GM04503 (cell line): ENCODE measurements at places on chromosomes 11 and 22.

DNA sequence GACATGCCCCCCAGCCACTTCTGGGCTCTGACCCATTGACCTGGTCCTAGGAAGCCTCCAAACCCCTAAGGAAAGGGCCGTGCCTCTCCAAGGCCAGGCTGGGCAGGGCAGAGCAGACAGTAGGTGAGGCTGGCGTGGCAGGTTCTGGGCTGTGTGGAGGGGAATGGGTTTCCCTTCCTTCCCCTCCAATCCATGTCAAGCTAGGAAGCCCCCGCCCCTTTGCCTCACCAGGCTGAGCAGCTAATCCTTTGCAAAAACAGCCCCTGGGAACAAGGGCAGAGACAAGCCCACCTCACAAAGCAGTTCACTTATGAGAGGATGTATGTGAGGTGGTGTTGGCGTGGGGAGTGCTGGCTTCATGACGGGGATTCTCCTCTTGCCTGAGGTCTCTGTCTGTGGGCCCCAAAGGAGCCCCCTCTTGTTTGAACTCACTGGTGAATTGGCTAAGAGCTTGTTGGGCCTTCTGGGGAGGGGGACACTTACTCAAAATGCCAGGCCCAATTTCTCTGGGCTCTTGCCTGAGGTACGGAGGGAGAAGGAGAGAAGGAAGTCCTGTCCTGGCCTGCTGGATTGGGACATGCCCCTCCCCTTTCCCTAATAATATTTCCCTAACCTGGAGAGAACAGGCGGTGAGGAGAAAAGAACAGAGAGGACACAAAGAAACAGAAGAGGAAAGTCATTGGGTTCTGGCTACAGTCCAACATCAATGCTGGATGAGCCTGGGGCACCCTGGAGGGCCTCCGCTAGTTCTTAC lies 1.6 kb upstream of the TRIM29 start:
- no peak for DNase-seq

DNA sequence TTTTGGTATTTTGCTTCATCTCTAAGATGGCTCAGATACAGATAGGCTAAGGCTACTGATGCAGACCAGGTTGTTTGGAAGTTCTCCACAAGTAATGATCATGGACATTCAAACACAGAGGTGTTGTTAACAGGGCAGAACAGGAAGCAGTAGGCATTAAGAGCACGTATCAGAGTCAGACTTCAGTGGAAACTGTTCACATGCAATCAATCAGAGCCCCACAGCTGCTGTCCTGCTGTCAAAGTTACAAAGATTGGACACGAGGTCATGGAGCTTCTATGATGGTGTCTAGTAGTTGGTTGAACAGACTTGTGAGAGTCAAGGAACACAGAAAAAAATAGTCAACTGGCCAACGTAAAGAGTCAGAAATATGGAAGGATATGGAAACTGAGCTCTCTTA lies 19.8 kb downstream of the OR10D3 start:
- no peak for DNase-seq

- DNase-seq = no peak
These were observed 335 bp downstream of the TMEM138 start for GRCh38 chr11:61362542-61362875.

DNA sequence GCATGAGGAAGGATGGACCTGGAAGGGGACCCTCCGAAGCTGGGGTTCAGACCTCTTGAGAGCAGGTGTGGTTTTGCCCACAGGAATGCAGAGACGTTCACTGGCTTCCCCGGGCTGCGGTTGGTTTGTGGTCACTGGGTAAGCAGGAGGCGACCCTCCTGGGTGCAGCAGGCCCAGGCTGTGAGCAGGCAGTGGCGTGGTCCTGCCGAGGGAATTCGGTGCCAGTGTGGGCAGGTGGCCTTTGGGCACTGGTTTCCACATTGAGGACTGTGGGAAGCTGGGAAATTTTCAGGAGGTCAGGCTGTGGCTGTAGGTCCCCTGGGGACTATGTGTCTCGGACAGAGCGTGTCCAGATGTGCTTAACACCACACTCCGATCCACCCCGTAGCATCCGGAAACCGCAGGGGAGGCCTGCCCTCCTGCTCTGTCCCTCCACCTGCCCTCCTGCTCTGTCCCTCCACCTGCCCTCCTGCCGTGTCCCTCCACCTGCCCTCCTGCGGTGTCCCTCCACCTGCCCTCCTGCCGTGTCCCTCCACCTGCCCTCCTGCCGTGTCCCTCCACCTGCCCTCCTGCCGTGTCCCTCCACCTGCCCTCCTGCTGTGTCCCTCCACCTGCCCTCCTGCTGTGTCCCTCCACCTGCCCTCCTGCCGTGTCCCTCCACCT lies 27.5 kb downstream of the TPCN2 start:
- DNase-seq = no peak

DNA sequence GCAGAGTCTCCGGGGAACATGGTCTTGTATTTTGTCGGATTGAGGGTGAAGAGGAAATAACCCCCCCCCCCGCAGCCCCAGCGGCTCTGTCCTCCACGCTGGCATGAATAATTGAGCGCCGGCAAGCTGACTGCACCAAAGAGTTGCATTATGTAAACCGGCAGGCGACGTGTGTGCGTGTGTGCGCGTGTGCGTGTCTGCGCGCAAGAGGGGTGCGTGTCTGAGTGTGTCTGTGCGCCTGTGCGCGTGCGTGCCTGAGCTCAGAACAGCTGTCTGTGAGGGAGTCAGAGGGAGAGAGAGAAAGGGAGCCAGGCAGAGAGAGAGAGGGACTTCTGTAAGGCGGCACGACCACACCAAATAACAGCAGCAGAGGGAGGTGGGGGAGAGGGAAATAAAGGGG lies 94.4 kb downstream of the SCN3B start:
- DNase-seq = peak; percentile 46

DNA sequence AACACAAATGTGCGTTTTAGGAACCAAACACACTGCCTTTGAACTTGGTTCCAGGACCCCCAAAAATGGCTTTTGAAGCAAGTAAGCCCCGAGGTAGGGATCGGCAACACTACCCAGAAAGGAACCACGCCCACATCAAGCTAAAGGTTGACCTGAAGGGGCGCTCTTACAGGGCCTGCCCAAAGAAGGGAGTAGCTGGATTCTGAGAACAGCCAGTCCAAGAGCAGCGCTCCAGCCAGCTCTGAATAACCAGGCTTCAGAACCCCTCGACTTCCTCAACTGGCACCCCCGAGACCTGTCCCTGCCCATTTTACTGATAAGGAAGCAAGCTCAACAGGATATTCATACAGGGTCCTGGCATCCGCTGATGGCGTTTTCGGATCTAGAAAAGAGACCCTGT lies 18.9 kb upstream of the MOB2 start:
- DNase-seq = no peak

DNA sequence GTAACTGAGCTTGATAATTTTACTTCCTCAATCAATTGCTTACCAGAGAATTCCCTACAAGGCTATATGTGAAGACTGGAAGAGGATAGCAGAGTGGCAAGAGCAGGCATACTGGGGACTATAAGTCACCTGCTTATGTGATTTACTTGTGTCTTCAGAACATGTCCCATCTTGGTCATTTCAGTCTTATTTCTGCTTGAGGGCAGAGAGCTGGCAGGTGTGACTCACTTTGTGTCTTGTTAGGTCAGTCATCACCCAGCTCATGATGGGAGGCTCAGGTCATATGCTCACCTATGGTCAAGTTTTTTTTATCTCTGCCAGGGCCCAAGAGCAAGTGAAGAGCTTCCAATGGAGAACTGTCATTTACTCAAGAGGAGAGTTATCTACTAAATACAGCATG lies 6.2 kb downstream of the SRSF8 start:
- DNase-seq = no peak

- no peak for DNase-seq
These were observed 7.2 kb downstream of the LYVE1 start for GRCh38 chr11:10561043-10561818.

GRCh38 chr11:11252403-11252802 lies 100.6 kb downstream of the CSNK2A3 start:
- DNase-seq = no peak

GRCh38 chr11:122563761-122564160 lies 91.8 kb upstream of the UBASH3B start:
- no peak for DNase-seq

DNA sequence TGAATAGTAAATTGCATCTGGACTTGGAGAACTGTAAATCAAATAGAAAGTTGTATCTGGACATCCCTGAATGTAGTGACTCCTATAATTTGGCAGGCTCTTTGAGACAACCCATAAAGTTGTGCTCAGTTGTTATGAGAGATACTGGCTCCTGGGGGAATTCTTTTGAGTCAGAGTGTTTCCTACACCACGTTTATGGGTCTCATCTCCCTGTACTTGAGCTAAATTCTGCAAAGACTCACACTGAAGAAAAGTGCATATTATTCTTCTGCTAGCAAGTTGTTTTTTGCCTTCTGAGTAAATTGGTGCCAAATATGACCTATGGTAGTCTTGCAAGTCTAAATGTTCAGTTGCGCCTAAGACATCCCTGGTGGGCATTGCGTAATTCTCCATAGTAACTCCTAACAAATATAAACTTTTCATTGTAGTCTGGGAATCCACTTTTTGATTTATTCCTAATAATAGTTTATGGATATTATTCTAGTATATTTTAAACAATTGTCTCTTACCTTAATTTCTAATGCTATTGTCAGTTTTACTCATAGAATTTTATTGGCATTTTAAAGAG lies 5.0 kb downstream of the ZNF215 start:
- peak; percentile 13 for DNase-seq

DNA sequence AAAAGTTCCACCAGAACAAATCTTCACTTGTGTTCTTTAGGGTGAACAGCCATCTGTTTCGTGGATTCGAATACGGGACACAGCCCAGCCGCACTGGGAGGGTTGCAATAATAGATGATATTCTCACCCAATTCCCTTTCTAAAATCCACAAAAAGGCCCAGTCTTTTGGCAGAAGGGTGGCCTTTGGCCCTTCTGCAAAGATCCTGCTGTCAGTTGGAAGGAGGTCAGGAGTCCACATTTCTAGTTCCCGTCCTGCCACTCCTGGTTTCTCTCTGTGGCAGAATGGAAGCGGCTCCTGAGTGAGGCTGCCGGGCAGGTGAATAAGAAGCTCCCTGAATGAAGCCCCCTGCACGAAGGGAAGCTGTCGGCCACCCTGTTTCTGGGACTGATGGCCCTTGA lies 11.2 kb upstream of the LINC01488 start:
- DNase-seq = no peak

DNA sequence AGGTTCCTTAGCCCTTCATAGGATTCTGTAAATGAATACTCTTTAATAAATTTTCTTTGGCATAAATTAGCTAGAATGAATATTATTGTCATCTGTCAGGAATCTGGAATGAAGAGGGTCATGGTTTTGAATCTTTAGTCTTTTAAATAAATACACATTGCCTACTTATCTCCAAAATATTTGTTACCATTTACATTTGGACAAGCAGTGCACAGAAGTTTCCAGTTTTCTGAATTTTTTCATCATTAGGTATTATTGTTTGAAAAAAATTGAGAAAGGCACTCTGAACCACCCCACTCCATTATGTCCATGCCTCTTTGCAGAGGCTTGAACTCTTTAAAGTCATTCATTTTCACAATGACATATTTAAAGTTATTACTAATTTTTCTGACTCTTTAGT lies 549.0 kb upstream of the LUZP2 start:
- no peak for DNase-seq

GRCh38 chr22:37904572-37905533 lies 1.2 kb upstream of the MICALL1 start:
- DNase-seq = peak; percentile 92

DNA sequence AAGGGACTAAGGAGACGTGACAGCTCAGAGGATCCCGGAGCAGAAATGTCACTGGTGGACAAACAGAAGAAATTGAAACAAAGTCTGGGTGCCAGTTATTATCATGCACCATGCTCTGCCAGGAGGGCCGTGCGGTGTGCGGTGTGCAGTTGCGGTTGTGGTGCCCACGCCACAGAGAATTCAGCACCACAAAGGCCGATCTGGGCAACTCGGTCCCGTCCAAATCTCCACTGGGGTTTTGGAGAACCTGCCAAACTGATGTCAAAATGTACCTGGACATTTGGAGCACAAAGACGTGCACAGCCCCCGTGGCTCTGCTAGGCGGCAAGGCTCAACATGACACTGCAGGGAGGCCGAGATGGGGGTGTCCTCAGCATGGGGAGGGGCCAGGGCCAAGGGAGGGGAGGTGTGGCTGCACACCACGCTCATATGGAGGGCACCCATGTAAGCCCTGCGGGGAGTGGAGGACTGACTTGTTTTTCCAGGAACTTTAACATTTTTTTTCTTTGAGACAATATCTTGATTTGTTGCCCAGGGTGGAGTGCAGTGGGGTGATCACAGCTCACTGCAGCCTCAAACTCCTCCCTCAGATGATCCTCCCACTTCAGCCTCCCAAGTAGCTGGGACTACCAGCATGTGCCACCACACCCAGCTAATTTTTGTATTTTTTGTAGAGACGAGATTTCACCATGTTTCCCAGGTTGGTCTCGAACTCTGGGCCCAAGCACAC lies 39.4 kb downstream of the GNB1L start:
- DNase-seq = no peak

DNA sequence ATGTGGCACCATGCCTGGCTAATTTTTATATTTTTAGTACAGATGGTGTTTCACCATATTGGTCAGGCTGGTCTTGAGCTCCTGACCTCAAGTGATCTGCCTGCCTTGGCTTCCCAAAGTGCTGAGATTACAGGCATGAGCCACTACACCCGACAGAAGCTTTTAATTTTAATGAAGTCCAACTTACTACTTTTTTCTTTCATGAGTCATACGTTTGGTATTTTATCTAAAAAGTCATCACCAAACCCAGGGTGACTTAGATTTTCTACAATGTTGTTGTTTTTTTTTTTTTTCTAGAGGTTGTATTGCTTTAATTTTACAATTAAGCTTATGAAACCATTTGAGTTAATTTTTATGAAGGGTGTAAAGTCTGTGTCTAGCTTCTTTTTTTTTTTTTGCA lies 34.9 kb downstream of the JRKL start:
- peak; percentile 12 for DNase-seq

DNA sequence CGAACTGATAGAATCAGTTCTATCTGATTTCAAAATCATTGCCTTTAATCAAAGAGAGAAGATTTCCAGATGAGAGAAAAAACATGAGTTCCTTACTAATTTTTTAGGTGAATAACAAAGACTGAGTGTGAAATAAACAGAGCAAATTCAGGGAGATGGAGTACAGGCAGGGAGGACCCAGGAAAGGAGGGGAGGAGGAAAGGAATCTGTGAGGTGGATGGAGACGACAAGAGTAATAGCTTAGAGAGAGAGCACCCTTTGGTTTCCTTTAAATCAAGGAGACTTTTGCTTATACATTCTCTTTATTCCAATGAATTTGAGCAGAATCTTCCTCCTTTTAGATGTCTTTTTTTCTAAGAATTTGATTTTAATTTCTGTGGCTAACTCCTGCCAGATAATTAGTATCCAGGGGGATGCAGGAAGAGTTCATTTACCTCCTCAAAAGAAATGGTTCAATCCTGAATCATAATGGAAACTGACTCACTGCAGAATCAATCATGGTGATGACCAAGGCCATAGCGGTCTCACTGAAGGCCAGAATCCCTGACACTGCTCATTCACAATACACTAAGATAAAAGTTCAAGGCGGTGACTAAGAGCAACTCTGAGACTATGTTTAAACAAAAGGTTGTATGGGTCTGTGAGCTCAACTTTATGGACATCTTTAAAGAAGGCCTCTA lies 234.0 kb upstream of the ZC3H12C start:
- DNase-seq = no peak

GRCh38 chr22:42268852-42269410 lies 1.5 kb downstream of the TCF20 start:
- no peak for DNase-seq

GRCh38 chr11:15893080-15893492 lies 463.3 kb downstream of the SOX6 start:
- peak; percentile 25 for DNase-seq

- peak; percentile 17 for DNase-seq
These were observed 589 bp upstream of the GNAZ start for GRCh38 chr22:23069502-23070357.
